ENCODE measurements at places on chromosomes 7 and 10.

- DNase-seq, result no peak
Observed at GRCh38 chr10:47378606-47379444, 5.3 kb downstream of the ZNF488 start.

DNA sequence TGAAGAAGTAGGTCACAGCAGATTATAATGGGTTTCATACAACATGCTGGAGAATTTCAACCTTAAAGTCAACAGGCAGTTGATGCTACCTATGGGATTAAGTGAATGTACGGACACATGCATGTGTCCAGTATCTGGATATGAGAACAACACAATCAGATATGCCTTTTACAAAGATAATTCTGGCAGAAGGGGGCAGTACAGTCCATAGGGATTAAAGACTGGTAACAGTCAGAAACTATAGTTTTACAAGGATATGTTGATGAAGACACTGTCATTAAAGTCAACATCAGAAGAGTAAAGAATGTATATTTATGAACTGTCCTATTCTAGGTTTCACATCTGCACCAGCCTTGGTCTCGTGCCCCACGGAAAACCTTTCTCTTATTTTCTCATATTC lies 41.5 kb downstream of the ANKMY2 start:
- no peak for DNase-seq

DNA sequence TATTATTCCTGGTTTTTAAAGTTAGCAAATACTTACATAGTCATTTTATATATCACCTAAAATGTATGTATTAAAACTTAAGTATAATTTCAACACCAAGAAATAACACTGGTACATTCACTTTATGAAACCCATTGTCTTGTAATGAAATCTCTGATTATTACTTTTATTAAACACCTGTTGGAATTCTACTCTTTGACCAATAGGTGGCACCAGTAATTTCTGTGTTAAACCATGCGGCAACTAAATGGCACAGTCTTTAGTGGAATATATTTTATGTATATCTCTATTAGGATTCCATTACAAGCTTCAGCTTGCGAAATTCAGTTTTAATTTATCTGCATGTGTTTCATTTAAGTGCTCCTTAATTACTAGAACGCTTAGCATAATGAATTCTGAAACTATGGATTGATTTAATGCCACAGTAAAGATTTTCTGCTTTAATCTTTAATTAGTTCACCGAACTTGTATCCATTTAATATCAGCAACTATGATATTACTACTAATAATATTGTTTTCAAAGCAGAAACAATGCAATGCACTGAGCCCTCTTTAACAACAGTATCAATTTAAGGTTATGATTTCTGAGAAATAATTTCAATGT lies 181.3 kb downstream of the MAGI2 start:
- DNase-seq, result no peak

DNA sequence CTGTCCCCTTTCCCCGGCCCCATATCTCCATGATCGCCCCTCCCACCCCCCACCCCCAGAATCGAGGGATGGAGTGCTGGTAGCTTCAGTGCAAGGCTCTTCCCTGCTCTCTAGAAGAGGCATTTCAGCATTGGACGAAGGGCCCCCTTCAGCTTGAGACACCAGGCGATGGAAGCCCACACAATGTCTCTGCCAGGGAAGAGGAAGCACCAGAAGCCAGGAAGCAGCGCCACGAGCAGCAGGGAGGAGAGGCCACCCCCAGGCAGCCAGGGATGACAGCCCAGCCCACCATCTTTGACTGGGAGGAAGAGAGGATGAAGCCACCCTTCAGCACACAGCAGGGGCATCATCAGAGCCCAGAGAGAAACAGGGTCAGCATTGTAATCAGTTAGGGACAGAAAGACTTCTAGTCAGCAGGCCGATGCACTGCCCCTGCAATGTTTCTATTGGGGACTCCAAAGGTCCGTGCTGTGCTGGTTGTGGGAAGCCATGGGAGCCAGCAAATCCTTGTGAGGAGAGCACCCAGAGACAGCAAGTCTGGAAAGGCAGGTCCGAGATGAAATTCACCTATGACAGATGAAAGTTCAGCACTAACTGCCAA lies 15.7 kb downstream of the TMEM72 start:
- DNase-seq, result no peak

DNA sequence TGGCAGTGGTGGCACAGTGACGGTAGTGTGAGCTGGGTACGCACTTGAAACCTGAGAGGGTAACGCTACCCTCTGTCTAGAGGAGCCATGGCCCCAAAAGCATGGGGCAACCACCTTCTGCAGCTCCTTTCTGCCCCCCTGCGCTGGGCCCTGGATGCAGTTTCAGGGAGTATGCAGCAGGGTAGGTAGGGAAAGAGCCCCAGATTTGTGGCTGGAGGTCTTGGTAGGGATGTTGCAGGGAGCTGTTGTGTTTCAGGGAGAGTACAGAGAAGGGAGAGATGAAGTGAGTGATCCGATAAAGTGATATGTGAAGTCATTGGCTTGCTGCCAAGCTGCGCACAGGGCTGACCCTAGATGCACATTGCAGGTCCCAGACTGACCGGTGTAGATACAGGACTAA lies 2.7 kb upstream of the PGAM2 start:
- no peak for DNase-seq

- no peak for DNase-seq
Observed at GRCh38 chr10:105598207-105598606, 957.1 kb downstream of the SORCS3 start.

- no peak for DNase-seq
Observed at GRCh38 chr10:48365668-48366067, 59.2 kb downstream of the MAPK8 start.

GRCh38 chr10:12631216-12631615 lies 281.9 kb downstream of the CAMK1D start:
- DNase-seq, result no peak

- DNase-seq, result no peak
Observed at GRCh38 chr10:113644185-113645120, 19.4 kb downstream of the NRAP start.

- DNase-seq, result no peak
Observed at GRCh38 chr10:125103924-125104323, 56.4 kb downstream of the CTBP2 start.

- DNase-seq, result no peak
Observed at GRCh38 chr10:60531006-60531405, 141.3 kb upstream of the ANK3 start.

GRCh38 chr10:34294137-34294536 lies 521.0 kb downstream of the PARD3 start:
- DNase-seq, result no peak

GRCh38 chr7:130092598-130092997 lies 22.3 kb downstream of the KLHDC10 start:
- DNase-seq, result no peak

GRCh38 chr10:61692447-61693010 lies 29.8 kb downstream of the CABCOCO1 start:
- no peak for DNase-seq

GRCh38 chr7:106045586-106045985 lies 66.5 kb downstream of the SYPL1 start:
- no peak for DNase-seq

GRCh38 chr7:97973206-97973658 lies 16.8 kb downstream of the OCM2 start:
- peak; percentile 30 for DNase-seq

DNA sequence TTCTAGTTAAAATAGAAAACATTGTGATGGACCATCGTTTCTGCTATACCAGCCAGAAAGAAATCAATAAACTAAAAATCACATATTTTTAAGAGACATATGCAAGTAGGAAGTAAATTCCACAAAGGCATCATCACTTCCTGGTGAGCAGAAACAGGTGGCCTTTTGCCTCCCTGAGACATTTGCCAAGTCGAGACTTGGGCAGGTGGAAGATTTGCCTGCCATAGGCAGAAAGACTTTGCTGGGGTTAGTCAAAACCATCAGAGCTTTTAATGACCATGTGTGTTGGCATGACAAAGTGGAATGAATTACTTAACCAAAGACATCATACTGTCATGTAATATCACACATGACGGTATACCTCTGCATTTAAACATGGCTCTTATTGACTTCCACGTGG lies 66.0 kb upstream of the FGL2 start:
- no peak for DNase-seq

DNA sequence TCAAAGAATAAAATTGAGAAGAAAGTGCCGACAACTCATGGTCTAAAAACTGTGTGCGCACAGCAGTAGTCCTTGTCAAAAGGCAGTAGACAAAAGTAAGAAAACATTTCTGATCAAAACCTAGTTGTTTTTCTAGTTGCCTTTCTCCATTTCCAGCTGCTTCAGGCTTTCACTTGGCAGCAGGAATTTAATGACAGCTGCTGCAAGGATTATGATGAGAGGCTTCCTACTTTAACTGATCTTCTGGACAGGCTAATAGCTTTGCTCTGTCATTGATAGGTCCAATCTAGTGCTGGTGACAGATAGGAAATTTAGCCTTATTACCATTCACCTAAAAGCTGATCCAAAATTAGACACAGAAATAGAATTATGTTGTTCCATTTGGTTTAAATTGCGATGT lies 110.7 kb upstream of the SEMA3C start:
- DNase-seq, result no peak

GRCh38 chr10:6002809-6003510 lies 25.6 kb upstream of the IL15RA start:
- no peak for DNase-seq

- DNase-seq, result no peak
Observed at GRCh38 chr10:75189266-75190096, 21.1 kb upstream of the VDAC2 start.

DNA sequence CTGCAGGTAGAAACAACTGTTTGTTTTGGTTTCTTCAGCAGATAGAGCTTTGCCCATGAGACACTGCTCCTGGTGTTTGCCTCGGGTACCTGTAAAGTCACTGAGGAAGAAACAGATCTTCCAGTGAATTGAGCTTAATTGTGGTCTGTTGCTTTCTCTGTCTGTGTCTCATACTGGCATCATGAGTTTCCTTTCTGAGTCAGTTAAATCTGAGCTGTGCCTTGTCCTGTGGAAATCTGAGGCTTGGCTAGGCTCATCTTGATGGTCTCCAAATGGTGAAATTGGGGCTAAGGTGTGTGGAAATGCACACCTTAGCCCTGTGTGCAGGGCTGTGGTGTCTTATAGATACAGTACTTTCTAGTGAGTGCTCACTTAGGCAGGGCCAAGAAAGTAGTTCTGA lies 67.4 kb downstream of the GBF1 start:
- no peak for DNase-seq

DNA sequence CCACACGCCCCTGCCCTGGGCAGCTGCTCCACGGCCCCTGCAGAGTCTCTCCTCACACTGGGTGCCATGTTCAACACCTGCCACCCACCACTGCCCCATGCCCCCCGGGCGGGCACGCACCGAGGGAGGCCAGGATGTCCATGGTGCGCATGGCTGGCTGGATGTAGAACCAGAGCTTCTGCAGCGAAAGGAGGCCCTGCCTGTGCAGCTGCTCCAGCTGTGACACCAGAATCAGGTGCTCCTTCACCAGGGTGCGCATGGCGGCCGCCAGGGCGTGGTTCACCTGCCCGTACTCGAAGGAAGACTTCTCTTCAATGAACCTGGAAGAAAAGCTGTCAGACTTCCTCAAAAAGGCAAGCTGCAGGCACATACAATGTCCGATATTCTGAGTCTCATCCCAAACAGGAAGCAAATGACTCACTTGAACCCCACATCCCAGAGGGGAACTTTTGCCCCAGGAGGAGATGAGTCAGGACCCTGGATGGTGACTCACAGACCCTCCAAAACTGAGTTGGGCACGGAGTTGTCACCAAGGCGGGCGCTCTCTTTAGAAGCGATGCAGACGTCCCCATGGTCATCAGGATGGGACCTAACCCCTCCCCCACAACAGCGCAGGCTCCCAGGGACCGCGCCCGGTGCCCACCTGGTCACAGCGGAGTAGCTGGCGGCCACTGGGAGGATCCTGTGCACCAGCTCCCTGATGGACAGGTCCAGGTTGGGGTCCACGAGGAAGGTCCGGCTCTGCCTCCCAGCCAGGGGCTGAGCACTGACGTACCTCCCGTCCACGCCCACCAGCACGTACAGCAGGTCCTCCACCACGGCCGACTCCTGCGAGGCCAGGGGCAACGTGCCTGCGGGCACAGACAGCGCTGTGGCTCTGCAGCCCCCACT lies 15.5 kb downstream of the TUBGCP2 start:
- DNase-seq, result peak; percentile 95

DNA sequence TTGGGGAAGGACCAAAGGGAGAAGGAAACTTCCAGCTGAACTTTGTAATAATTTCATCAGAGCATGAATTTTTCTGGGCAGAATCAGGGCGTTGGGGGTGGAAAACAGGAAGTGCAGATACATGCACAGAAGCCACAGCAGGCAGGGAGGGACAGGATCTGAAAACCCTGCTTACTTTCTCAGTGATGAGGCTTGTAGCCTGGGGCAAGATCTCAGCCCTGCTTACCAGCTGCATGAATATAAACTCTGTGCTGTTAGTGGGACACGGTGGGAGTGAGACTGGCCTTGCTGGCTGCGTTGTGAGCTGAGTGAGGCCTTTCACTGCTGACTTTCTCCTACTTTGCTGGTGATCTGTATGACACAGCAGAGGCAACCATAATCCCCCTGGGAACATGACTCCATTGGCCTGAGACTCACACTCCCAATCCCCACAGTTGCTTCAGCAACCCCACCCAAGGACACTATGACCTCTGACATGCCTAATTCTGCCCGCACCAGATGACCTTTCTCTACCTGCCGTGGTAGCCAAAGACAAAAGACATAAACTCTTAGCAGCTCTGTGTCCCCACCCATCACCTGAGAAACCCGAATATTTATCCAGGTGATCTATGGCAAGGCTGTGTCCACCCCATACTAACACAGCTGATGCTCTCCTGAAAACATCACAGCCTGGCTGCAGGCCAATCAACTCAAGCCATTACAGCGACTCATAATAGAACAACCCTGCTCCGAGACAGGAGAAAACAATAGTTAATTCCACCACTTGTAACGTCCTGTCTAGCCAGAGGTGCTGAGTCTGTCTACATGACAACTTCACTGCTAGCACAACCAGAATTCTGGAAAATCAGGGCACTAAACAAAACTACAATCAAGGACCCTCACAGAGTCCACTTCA lies 190.7 kb upstream of the CHRM2 start:
- no peak for DNase-seq

- peak; percentile 4 for DNase-seq
Observed at GRCh38 chr7:10940704-10941355, 32.8 kb upstream of the PHF14 start.

DNA sequence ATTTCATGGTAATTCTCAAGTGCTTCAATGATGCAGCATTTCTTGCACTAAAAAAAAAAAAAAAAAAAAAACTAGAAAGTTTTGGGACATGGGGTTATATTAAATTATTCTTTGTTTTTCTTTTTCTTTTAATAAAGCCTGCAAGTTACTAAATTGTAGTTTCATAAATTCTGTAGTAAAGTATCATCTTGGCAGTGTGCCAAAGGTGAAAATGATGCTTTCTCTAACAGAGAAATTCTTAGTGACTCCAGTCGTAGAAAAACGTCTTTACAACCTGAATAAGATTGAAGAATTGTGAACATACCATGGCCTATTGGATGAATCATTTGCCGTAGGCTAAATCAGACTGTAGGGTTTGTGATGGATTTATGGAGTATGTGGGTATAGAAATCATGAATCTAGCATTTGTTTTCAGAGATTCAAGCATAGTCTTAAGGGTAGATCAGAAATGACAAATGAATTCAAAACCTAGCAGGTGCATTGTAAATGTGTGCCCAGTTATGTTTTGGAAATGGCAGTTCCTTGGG lies 27.1 kb downstream of the RBM17 start:
- DNase-seq, result no peak
